ENCODE measurements at places on chromosomes 5 and 9. TPM values are rescaled to one million over a fixed set of nuclear protein-coding genes. Genes with fewer than 3 reads are reported as not detected.

DNA sequence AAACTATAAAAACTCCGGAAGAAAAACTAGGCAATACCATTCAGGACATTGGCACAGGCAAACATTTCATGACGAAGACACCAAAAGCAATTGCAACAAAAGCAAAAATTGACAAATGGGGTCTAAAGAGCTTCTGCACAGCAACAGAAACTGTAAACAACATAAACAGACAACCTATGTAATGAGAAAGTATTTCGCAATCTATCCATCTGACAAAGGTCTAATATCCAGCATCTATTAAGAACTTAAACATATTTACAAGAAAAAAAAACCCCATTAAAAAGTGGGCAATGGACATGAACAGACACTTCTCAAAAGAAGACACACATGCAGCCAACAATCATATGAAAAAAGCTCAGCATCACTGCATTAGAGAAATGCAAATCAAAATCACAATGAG lies 498.6 kb downstream of the HINT1 start:
- no peak for DNase-seq

GRCh38 chr5:111233052-111233374 lies 8.8 kb downstream of the CAMK4 start:
- no peak for DNase-seq

GRCh38 chr9:99154356-99154755 lies 49.4 kb downstream of the TGFBR1 start:
- no peak for DNase-seq

ACOT12 gene
- total RNA-seq, result 0.03 TPM

- DNase-seq, result no peak
These were observed 128.7 kb downstream of the NIPBL start for GRCh38 chr5:37005252-37005651.

GRCh38 chr5:116614603-116614920 lies 39.9 kb upstream of the SEMA6A start:
- no peak for DNase-seq

DNA sequence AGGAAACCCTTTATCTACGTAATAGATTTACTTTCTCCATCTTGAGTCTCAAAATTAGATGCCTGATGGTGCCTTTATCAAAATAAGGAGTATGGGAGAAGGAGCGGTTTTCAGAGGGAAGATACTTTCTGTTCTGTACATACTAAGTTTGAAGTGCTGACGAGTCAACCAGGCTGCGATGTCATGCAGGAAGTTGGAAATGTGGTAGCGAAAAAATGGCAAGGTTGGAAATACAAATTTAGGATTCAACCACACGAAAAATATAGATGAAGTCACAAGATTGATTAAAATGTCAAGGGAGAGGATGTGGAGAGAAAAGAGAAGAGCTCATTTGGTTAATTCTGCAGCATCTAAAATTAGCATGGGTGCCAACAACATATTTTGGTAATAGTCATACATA lies 129.5 kb downstream of the FOXD1 start:
- DNase-seq, result peak; percentile 31

SMIM27 gene
- total RNA-seq, result 12.1 TPM

DNA sequence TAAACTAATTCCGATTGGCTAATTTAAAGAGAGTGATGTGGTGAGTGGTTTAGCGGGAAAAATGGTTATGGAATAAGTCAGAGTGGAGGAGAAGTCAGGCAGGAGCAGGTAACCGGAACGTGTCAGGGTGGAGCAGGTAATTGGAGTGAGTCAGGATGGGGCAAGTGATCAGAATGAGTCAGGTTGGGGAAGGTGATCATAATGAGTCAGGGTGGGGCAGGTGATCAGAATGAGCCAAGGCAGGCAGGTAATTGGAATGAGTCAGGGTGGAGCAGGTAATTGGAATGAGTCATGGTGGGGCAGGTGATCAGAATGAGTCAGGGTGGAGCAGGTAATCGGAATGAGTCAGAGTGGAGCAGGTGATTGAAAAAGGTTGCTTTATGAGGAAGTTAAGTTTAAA lies 101.4 kb downstream of the TMEM167A start:
- peak; percentile 29 for DNase-seq

DNA sequence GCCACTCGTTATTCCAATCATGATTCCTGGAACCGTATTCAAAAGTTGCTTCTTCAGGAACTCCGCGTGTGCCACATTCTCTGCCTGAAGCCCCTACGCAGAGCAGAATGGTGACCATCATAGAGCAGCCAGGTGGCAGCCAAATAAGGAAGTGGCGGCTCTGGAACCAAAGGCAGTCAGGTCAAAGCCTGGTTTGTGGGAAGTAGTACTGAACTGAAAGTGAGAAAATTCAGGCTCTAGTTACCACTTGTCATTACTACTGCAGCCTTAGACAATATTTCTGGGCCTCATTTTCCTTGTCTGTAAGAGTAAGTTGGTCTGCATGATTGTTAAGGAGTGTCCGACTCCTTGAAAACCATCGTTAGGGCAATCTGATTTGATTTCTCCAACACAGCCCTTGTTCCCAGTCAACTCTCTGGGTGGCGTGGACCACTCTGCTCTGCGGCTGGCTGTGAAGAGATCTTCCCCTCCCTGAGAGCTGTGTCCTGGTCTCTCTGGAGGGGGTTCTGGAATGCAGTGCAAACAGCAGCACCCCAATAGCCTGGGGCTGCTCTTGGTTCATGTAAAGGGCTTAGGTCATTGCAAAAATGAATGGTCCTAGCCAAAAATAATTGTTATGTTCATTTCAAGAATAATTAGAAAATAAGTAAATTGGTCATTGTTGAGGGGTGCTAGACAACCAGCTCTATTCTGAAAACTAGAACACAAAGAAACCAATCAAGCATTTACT lies 102.4 kb downstream of the MED27 start:
- DNase-seq, result no peak

DNA sequence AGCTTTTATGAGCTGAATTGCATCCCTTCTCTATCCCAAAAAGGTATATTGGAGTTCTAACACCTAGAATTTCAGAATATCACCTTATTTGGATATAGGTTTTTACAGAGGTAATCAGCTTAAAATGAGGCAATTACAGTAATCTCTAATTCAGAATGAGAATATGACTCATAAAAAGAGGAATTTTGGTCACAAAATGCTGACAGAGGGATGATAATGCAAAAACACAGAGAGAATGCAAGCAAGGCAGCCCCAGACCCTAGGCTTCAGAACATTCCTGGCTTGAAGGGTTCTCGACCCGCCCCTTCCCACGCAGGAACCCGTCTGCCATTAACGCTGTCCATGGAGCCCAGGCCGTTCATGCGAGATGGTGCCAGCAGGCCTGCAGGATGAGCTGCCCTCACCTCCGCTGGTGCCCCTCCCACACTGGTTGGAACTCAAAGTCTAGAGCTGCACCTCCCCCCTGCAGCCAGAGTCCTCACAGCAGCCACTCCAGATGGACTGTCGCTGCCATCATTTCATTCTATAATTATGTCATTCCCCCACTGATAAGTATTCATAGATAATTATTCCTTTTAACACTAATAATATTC lies 1173.4 kb upstream of the ACO1 start:
- peak; percentile 5 for DNase-seq

LCP2 gene
- 0.50 TPM for total RNA-seq

DNA sequence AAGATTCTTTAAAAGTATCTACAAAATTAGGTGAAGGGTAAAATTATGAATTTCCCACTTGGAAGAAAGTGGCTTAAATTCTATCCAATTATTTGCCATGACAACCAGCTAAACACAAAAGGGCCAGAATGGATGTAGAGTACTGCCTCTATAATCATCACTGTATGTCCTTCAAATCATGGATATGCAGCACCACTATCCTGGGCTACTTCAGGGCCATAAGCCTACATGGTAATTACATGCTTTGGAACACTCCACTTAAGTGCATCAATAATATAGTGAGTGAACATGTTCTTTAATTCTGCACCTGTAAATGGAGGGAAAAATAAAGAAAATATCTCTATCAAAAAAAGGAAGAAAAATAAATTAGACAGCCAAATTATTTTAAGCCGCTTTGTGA lies 575.2 kb downstream of the ISL1 start:
- no peak for DNase-seq

DNA sequence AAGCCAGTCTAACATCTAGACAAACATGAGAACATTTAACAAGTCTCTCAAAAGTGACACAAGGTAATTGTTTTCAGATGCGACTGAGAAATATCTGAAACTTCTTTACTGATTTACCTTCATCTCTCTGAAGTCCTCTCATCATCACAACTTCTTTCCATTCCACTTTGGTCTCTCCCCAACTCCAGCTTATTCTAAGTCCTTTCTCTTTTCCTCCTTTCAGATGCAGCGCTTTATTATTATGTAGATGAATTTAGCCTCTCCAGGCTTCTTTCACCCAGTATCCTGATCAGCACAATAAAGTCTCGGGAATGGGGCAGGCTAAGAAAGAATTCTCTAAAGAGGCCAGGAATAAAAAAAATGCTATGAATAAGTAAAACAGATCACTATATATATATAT lies 128.0 kb downstream of the KCTD16 start:
- DNase-seq, result no peak

FGD3 gene
- not detected for total RNA-seq

RNF180 gene
- total RNA-seq, result 3.4 TPM

HTR1A gene
- not detected for total RNA-seq

SUSD3 gene
- total RNA-seq, result not detected

- DNase-seq, result no peak
These were observed 130.6 kb upstream of the PDE4D start for GRCh38 chr5:60024104-60024503.

DNA sequence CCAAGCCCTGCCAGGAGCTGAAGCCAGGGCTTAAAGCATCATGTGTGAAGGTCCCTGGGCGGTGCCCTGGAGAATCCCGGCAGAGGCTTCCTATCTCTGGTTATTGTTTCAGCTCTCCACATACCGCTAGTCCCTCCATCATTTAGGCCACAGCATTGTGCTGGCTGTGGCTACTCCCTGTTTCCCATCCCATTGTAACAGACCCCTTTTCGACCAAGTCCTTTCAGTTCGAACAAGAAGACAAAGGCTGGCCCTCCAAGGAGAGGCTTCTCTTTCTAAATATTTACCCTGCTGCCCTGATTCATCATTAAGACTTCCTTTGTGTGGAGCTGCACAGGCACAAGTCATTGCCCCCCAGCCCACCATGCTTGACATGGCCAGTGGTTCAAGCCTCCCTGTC lies 41.6 kb downstream of the NEUROG1 start:
- DNase-seq, result no peak

KIF24 gene
- total RNA-seq, result 8.3 TPM

DNA sequence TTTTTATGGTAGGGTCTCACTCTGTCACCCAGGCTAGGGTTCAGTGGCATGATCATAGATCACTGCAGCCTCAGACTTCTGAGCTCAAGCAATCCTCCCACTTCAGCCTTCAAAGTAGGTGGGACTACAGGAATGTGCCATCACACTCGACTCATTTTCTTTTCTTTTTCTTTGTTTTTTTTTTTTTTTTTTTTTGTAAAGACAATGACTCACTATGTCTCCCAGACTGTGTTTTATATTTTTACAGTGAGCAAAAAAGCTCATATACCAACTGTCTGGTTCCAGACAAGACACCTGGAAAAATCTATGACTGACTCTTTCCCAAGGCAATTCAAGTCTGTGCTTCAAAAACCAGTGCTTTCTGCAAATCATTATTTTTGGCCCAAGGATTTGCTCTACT lies 10.8 kb upstream of the FOXD1 start:
- DNase-seq, result peak; percentile 71

DNA sequence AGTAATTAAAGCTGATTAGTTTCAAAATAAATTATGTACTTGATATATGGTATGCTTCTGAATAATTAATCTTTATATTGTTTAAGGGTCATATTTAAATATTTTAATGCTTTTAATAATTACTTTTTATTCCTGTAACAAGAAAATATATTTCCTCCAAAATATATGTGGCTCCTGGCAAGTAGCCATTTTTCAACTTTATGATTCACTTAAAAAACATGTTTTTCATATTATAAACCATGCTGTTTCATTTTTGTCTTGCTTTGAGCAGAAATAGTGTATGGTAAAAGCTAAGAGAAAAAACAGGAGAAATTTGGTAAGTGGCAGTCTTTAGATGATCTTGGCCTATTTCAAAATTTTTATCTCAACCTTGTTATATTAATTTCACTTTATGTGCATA lies 14.6 kb downstream of the SPATA9 start:
- no peak for DNase-seq

DNA sequence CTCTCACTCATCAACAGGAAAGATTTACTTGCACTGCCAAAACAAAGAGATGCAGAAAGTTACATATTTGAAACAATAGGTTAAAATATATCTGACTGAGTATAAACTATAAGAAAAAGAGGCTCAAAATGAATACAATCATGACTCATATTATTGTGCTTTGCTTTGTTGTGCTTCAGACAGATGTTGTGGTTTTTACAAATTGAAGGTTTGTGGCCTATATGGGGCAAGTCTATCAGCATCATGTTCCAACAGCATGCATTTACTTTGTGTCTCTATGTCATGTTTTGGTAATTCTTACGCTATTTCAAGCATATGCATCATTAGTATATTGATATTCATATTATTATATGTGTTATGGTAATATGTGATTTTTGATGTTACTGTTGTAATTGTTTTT lies 330.0 kb downstream of the PRR16 start:
- no peak for DNase-seq

DNA sequence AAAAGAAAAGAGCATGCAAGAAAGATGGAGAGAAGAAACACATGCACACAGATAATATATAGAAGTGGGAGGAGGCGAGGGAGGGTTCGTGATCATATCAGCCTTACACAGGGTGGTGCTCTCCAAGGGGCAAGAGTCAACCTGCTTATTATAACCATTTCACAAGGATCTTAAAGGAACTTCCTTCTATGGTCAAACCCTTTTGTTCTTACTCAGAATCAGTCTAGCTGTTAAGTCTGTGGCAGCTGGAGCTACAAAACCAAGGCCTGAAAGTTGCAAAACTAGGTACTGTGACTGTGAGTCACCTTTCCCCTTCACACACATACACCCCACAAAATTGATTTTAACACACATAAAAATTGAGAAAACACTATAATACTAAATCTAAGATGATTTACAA lies 18.5 kb upstream of the ERMP1 start:
- peak; percentile 47 for DNase-seq

DNA sequence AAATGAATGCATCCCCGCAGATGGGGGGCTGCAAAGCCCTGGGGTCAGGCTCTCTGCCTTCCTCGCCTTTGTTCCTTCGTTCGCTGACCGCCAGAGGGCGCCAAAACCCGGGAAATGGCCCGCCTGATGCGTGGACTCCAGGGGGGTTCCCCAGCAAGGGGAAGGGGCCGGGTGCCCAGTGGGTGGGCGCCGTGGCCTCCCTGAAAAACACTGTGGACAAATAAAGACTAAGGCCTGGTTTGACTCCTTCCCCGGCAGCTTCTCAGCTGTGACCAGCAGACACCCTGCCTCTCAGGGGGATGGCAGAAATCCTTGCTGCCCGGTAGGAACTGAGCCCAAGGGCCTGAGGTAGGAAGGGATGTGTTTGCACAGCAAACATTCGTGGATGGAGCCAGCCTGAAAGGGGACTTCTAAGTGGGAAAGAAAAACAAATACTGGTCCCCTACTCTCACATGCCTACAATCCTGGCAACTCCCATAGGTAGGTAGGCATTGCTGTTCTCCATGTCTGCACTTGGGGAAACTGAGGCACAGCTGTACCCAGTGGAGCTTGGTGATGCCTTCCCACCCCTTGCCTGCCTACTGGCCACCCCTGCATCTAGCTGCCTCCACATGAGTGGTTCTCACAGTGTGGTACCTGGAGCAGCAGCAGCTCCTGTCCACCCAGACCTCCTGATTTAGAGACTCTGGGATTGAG lies 57.7 kb downstream of the DUSP1 start:
- no peak for DNase-seq
